ENCODE measurements at places on chromosomes 5 and 9.

GRCh38 chr9:121820286-121821005, 169.0 kb downstream of the DAB2IP start:
- DNase-seq = no peak

- DNase-seq = no peak
Observed at GRCh38 chr5:81422671-81423070, 28.7 kb upstream of the ACOT12 start.

DNA sequence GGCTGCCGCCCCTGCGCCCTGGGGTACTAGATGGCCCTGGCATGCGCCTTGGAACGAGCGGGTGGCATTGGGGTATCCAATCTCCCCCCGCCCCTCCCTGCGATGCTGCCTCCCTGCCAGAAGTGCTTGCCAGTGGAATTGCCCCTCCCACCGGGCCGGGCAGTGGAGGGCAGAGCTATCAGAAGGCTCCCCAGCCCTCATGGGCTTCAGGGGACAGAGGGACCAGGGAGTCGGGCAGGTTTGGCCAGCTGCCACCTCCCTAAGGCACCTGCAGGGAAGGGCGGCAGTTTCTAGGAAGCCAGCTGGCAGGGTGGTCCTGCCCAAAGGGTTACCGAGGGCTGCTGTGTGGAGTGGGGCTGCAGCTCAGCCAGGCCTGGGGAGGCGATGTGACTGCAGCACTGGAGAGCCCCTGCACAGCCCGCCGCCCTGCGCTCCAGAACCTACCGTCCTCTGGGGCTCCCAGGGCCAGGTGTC, 52.8 kb upstream of the EGFL7 start:
- no peak for DNase-seq

DNA sequence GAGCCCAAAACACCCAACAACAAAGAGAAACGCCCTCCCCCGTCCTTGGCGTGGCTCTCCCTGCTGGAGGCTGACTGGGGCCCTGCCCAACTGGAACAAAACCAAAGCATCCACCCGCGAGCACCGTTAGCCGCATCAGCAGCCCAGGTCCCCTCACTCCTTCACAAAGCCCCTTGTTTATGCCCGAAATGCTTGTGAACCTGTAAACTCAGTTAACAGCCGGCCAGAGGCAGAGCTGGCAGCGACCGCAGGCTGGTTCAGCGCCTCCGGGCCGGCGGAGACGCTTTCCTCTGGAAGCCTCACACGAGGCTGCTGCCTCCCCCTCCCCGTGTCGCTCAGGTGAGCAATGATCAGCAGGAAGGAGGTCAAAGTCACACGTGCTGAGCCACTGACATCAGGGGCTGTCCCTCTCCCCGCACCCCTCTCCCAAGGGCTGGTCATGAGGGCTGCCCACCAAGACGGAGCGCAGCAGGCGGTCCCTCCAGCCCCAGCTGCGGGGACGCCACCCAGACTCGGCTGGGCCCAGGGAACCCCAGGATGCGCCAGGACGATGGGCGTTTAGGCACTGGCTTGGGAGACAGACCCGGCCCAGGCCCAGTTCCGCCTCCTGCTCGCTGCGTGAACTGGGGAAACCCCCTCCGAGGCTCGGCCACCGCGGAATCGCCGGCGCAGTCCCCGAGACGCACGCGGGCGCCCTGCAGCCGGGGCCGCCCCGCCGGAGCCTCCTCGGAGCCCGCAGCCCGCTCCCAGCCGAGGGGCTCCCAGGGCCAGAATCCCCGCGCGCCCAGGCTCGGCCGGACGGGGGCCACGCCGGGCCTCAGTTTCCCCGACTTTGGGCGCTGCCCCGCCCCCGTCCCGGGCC, 563 bp downstream of the SNAPC4 start:
- DNase-seq = no peak

DNA sequence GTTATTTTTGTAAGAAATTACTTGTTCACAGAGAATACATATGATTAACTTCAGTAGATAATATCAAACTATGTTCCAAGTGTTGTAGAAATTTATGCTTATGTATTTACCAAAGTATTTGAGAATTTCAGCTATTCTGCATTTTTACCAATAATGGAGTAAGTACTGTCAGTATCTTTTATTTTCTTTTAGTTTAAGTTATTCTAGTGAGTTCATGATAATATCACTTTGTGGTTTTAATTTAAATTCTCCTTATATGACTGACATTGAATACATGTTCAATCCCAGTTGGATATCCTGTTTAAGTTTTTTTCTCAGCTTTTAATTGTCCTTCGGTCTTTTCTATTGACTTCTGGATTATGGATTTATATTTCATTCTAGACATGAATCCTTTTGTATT, 1024.6 kb downstream of the EFNA5 start:
- no peak for DNase-seq

- DNase-seq = no peak
Observed at GRCh38 chr5:116343961-116344360, 230.7 kb downstream of the SEMA6A start.

All from fibroblast of skin of left biceps (primary cell).